ENCODE measurements at places on chromosomes 3 and 15.

DNA sequence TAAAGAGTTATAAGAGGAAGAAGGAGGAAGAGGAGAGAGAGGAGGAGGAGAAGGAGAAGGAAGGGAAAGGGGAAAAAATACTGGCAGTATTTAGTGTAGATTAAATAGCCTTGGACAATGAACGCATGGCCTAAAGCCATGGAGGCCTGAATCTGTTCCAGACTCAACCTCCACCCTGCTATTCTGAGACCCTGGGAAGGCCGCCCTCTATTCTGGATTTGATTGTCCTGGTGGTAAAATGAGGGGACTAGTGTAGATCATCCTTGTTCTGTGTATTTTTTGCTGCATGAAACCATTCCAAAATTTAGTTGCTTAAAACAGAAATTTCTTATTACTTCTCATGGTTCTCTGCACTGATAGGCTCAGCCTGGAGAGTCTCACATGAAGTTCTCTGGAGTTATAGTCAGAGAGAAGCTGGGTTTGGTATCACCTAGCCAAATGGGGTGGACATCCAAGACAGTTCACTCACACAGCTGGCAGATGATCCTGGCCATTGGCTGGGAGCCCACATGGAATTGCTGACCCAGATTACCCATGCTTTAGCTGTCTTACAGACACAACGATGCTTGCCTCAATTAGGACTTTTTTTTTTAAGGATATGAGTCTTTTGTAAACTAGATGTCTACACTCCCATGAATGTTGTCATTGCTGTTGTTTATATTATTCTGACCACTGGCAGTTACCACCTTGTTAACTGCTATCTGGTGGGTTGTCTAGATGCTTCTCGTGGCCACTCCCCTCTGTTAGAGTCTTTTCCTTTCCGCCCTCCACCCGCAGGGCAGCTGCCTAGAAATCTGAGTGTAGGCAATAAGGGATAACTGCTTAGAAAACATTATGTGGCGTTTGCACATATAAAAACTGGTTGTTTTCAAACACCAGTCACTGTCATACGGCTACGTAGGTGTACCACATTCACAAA, 149.9 kb downstream of the SST start:
- no peak for DNase-seq

- DNase-seq = no peak
These were observed 356.3 kb upstream of the TBL1XR1 start for GRCh38 chr3:177553579-177553978.

DNA sequence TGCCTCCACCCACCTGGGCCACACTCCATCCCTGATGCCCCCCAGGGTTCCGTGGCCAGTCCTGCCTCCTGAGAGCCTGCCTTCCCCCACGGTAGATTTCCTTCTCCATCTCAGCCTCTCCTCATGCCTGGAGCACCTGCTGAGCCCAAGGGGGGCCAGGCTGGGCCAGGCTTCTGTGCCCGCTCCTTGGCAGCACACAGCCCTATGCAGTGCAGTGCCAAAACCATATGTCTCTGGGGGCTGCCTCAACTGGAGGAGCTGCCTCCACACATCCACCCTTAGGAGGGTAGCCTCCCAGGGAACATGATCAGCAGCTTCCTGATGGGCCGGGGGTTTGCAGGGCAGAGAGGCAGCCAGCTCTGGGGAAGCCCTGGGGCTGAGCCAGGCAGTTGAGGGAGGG, 24.6 kb upstream of the GATA2 start:
- no peak for DNase-seq

DNA sequence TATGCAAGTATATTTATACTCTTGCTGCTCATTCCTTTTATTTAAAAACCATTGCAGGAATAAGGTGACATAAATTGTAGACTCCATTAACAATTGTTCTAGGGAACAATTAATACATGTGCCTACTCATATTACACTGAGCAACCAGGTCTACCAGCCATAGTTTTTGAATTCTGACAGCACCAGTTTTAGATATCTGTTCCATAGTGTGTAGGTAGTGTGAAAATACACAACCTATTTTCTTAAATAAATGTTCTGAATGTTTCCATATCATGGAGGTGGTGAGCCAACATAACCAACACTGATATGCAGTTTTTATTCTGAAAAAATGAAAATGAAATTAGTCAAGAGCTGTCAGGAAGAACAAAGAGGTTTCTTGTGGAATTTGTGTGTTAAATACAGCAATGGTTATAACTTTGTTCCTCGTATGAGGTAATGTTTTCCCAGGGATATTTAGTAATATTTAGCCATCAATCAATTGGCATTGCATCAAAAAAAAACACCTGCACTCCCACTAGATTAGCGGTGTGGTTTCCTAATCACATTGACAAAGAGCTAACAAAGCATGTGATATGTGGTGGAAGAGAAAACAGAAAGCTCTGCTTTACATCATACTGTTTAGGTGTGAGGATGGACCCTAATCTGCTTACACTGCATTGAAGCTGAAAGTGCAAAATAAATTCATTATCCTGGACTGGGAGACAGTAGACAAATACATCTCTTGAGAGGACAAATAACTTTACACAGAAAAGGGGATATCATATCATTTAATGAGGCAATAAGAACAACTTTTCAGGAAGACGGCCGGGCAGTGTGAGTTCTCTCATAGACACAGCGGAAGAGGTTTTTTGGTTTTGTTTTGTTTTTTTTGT, 369.5 kb upstream of the THBS1 start:
- no peak for DNase-seq

DNA sequence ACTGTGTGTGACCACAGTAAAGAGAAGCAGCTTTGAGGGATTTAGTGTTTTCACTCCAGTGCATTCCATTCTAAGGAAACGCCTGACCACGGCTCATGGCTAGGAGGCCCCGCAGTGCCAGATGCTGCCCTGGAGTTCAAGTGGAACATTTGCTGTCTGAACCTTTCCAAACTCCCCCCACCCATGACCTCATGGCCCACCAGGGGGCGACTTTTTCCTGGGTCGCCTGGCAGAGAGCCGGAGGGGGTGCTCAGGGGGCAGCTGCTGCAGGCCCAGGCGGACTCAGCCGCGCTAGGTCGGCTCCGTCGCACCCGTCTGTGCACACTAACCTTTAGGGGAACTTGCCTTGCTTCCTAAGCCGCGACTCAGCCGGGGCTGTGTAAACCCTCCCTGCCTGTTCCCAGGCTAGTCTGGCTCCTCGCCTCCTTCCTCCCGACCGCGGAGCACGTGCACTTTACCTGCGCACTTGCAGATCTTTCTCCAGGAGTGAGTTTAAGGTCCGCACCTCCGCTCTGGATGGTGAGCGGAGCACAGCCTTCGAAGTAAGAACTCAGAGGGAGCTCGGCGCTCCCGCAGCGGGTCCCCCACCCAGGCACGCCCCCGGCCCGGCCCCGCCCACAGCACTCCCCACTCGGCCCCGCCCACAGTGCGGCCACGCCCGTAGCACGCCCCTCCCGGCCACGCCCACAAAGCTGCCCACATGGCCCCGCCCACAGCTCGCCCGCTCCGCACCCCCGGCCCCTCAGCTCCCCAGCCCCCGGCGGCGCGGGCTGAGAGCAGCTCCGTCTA, at the start of gene OCA2:
Gene OCA2 (minus strand): TSS at position 550 of the 789 bp plus-strand sequence. CDS start 17,441 bp downstream, outside the sequence.
- peak; percentile 37 for DNase-seq

- DNase-seq = no peak
These were observed 439 bp downstream of the SSR3 start for GRCh38 chr3:156554515-156554841.

DNA sequence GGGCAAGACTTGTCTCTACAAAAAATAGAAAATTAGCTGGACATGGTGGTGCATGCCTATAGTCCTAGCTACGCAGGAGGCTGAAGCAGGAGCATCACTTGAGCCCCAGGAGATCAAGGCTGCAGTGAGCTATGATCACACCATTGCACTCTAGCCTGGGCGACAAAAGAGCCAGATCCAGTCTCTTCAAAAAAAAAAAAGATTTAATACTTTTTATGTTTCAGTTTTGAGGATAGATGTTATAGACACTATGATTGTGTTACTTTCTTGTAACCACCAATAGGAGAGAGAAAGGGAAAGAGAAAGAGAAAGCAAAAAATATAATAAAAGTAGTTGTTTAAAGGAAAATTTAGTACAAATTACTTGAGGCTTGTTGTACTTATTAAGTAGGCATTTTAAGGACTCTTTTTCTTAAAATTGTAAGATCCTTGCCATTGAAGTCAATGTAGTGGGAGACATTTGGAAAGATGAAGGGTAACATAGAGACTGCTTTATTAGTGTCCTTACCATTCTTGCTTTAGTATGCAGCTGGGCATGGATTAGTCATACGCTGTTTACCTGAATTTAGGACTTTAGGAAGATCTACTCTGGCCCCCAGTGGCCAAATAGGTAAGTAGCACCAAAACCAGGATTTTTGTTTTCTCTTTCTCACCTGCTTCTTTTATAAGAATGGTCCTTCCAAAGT, 35.1 kb upstream of the ZDHHC23 start:
- no peak for DNase-seq

DNA sequence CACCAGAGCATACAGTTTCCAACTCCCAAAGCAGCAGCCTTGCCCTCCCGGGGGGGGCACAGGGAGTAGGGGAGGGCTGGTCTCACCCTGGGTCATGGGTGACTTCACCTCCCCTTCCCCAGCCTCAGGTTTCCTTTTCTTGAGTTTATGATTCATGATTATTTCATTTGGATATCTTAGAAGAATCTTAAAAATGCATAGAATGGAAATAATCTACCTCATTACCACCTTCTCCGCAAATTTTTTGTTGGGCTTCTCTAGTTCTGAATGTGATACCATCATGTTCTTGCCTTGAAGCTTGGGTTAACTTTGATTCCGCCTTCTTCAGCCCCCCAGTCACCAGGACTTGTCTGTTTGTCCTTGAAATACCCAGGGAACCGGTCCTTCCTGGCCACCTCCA, 148.8 kb upstream of the ROPN1 start:
- DNase-seq = no peak
